ENCODE measurements at places on chromosomes 1 and 21.
A peak's percentile ranks its signal among the peaks of the same experiment; 100 is the strongest.

GRCh38 chr1:84721152-84721551 lies 30.9 kb upstream of the SSX2IP start:
- DNase-seq = peak; percentile 87

- no peak for DNase-seq
Observed at GRCh38 chr1:98403963-98404480, 257.5 kb upstream of the SNX7 start.

DNA sequence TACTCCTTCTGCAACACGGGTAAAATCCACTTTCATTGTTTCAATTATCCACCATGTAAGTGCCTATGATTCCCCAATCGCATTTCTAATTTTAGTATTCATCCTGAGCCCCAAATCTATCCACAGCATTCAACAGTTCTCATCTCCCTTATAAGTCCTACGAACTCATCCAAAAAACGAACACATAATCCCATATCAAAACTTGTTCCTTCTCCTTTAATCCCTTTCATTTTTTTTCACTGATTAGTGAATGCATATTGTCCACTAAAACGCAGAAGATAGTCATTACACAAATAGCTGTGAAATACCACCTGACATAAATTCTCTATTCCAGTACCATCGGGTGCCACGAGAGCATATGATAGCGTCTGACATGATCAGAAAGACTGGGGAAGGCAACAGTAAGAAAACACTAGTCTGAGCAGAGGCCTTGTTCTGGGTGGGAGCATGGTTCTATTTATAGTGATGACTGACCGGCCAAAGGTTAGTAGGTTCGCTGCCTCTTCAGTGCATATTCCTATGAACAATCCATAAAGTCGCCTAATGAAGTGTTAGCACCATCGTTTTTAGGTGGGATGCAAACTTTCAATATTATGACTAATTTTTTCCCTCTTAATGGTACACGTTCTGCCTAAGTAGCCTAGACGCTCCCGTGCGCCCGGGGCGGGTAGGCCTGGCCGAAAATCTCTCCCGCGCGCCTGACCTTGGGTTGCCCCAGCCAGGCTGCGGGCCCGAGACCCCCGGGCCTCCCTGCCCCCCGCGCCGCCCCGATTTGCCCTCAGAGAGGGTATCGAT lies 648 bp downstream of the ATP5PF start:
- peak; percentile 6 for DNase-seq

GRCh38 chr1:201890223-201890622 lies 1.5 kb downstream of the SHISA4 start:
- no peak for DNase-seq

DNA sequence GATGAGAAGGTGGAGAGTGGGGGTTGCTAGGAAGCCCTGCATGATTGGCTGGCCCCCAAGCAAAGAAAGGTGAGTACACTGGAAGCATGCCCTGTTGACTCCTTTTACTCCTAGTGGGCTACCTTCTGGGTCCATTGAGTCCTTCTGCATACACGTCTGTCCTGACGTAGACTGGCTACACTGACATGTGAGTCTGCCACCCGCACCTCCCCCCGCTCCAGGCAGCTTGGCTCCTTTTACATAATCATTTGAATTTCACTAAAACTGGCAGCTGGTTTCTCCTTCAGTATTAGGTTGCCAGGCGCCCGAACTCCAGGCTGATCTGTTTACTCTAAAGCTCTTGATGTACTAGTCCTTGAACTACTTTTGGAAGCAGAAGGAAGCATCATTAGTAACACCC lies 8.7 kb downstream of the MRPS21 start:
- DNase-seq = no peak

DNA sequence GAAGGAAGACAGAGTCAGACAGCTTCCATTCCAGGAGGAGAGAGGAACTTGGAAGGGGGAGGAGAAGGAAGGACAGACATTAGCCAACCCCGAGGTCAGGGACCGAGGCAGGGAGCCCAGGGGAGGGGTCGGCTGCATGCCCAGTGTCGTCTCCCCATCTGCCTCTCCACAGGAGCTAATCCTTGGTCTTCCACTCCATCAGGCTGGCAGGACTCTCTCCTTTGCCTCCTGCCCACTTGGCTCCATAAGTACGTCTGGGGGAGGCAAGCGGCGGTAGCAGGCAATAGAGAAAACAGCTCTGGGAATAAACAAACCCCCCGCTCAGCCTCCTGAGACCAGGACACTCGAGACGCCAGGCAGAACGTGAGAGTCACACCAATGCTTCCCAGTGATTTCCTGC lies 71.3 kb downstream of the GRIK3 start:
- no peak for DNase-seq

DNA sequence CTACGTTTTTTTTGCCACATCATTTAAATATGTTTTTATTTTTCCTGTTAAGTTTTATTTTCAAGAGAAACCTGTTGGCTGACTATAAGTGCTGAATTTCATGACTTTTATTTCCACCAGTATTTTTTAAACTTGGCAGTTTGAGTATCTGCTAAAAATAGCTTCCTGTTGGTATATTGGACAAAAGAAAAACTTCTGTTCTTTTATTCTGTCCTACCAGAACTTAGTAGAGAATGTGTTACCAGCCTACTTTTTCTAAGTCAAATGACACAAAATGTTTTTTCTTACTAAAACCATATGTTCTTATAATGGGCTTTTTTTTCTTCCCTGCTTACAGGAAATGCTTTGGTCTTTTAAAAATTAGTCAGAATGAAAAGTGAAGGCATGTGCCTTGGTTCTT lies 7.6 kb downstream of the DR1 start:
- peak; percentile 55 for DNase-seq

DNA sequence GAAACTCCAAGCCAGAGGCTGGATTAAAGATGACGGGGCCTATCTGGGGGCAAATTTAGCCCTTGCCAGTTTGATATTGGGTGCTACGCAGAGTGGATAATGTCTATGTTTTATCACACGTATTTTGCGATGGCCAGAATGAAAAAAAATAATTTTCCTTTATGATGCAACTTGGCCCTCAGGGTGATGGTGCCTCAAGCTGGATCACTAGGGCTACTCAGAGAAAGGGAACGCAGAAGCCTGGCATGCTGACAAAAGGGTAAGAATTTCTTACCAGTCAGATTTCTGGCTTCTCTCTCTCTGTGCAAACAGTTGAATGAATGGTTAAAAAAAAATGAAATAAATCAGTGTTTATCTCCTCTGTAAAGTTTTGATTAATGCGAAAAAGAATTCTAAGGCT lies 32.6 kb upstream of the NEK2 start:
- no peak for DNase-seq
